A549 treated with Mapracorat at 1 μM for 4 hours (cell line): ENCODE measurements at places on chromosomes 2 and 18. TPM values are rescaled to one million over a fixed set of nuclear protein-coding genes. Genes with fewer than 3 reads are reported as not detected.

Gene ZNF516
- total RNA-seq: 3.1 to 4.5 TPM (median 3.8 TPM) in 5 replicates

Gene MC2R
- total RNA-seq: not detected in 5 replicates

Gene CRIM1
- 120 to 184 TPM (median 148 TPM) in 5 replicates for total RNA-seq

Gene UGT1A9
- 3.7 to 5.0 TPM (median 4.1 TPM) in 5 replicates for total RNA-seq

Gene FAM237A
- not detected in 5 replicates for total RNA-seq

Gene USP14
- 60.5 to 69.9 TPM (median 65.1 TPM) in 5 replicates for total RNA-seq

Gene NYAP2
- total RNA-seq: 0.02 TPM in 1 of 5 replicates, not detected in the others

Gene SLC11A1
- total RNA-seq: 0.11 to 0.26 TPM (median 0.15 TPM) in 5 replicates

Gene CYP26B1
- 10.8 to 16.9 TPM (median 15.1 TPM) in 5 replicates for total RNA-seq

Gene ZNF521
- total RNA-seq: not detected in 5 replicates

Gene GPR55
- 0.04 TPM in 1 of 5 replicates, not detected in the others for total RNA-seq

Gene MAL
- 0.12 to 0.21 TPM in 2 of 5 replicates, not detected in the others for total RNA-seq

Gene FARSB
- total RNA-seq: 44.1 to 47.5 TPM (median 44.3 TPM) in 5 replicates

Gene NDUFV2
- total RNA-seq: 112 to 148 TPM (median 125 TPM) in 5 replicates

Gene LBH
- total RNA-seq: 93.6 to 157 TPM (median 131 TPM) in 5 replicates

Gene CABLES1
- 13.0 to 14.8 TPM (median 13.5 TPM) in 5 replicates for total RNA-seq

Gene ZNF396
- total RNA-seq: 0.56 to 1.4 TPM (median 0.82 TPM) in 5 replicates

Gene FAM161A
- total RNA-seq: 6.4 to 8.2 TPM (median 7.6 TPM) in 5 replicates

Gene PROC
- 4.0 to 6.1 TPM (median 5.5 TPM) in 5 replicates for total RNA-seq

Gene EFR3B
- total RNA-seq: 10.0 to 10.5 TPM (median 10.3 TPM) in 5 replicates

Gene SERPINB13
- total RNA-seq: not detected in 5 replicates

Gene ORC4
- 29.8 to 34.0 TPM (median 32.4 TPM) in 5 replicates for total RNA-seq

Gene SRD5A2
- total RNA-seq: 0.03 to 0.04 TPM (median 0.03 TPM) in 3 of 5 replicates, not detected in the others

Gene SLC9A2
- 2.5 to 2.9 TPM (median 2.8 TPM) in 5 replicates for total RNA-seq

Gene EML6
- 1.1 to 3.1 TPM (median 1.5 TPM) in 5 replicates for total RNA-seq

Gene SULT1C2
- 0.38 to 0.59 TPM (median 0.55 TPM) in 5 replicates for total RNA-seq

Gene SPATA3
- total RNA-seq: not detected in 5 replicates

Gene PPP4R3B
- 24.9 to 32.8 TPM (median 30.5 TPM) in 5 replicates for total RNA-seq

Gene CNDP1
- not detected in 5 replicates for total RNA-seq
